ENCODE measurements at places on chromosomes 3 and 15.

DNA sequence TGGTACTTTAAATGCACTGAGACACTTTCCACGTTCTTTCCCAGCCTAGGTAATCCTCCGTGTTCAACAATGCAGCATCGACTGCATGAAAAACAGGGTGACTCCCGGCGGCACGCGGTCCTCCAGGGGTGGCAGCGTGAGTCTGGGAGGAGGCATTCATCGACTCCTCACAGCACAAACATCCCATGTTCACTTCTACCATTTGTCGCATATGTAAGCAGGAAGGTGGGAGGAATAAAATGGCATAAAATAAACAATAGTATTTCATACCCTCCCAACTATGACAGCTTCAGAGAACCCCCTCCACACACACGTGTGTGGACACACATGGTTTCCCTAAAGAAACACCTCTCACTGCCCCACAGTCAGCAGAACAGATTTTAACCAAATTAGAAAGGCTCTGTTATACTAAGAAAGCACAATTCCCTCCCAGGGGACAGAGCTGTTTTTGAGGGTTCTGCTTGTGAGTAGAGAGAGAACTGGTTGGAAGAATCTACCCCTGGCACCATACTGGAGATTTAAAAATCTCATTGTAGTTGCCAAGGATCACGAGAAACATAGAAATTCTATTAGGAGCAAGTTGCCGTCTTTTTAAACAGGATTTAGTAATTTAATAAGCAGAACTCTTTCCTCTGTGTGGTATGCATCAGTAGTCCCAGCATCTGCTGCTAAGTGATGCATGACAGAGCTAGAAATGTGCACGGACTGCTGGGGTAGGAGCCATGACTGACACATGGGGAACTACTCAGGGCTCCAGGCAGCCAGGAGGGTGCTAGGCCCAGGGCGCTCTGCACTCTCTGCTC, 6.0 kb downstream of the FAM43A start:
- no peak for DNase-seq

DNA sequence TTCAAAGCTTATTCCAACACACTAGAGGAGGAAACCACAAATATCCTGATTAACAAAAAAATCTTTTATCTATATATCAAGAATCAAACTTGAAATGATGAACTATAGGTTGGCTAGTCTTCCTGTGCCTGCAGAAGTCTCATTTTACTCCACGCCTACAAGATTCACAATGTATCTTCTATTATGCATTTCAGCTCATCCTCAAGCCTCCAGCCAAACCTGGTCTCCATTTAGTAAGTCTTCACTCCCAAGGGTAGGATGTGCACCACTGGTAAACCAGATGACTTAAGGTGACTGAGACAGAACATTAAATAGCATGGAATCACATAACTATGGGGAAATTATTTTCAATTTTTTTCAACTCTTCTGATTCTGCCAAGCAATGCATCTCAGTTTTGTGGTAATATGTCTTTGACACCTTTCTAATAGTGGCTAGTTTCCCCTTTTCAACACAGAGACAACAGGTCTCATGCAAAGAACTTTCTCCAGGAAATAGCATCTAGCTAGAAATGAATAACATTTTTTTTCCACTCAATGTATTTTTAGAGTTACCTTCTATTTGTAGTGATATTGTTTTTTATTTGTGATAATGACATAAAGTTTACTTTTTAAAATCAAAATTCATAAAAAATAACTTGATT, 166.9 kb downstream of the TNIK start:
- DNase-seq: no peak

DNA sequence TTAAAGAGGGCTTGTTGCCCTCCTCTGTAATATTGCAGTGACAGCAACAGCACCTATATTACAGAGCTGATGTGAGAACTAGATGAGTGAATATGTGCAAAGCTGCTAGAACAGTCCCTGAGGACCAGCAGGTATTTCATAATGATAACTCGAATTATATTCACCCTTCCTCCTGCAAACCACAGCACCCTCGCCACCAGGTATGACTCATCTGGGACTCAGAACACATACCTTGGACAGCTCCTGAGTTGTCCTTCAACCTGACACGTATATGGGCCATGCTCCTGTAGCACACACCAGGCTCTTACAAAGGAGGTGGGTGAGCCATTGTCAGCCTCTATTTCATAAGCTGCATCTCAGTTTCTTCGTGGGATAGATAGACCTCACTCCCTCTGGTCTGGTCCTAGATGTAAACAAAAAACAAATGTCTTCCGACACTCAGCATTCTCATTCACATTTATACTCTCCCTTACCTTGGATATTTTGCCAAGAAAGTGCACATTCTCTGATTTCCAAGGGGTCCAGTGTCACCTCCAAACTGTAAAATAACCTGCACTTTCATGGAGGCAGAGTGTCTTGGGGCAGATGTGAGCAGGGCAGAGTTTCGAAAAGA, 124.5 kb downstream of the TLE3 start:
- DNase-seq: peak; percentile 91

GRCh38 chr3:5799398-5799797, 611.9 kb downstream of the EDEM1 start:
- DNase-seq: no peak

- no peak for DNase-seq
These were observed 581.4 kb upstream of the TBL1XR1 start for GRCh38 chr3:177778633-177779032.

GRCh38 chr3:8327739-8328138, 173.9 kb upstream of the LMCD1 start:
- no peak for DNase-seq

DNA sequence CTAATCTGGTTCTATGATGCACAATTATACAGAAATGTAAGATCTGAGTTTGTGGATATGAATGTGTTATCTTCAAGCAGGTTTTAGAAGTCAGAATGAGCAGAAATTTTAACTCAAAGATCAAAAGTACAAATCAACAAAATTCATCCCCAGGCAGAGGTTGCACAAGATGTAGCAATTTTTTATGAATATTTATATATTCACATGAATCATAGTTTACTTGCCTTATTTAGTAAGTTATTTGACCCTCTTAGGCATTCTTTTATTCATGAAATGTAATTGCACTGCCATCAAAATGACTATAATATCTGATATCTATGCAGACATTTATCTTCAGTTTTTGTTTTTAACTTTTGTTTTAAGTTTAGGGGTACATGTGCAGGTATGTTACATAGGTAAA, 103.1 kb upstream of the DAZL start:
- DNase-seq: no peak

DNA sequence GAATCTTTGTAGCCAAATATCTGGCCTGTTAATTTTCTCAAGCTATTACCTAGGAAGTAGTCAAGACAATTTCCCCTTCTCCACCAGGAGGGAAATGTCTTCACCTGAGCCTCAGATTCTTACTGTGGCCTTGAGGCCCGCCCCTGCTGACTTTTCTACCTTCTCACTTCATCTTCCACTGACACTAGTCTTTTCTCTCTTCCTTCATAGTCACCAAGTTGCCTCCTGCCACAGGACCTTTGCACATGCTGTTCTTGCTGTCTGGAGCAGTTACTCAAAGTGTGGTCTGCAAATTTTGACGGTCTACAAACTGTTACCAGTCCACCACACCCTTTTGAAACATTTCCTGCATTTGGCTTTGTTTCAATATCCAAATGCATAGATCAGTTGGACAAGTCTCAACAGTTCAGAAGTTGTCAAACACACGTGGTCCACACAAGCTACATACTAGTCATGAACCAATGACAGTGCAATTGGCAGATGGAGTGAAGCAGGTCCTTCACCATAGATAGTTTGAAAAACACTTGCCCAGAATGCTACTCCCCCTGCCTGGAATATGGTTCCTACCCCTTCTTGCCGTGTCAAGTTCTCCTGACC, 100.5 kb downstream of the OSBPL10 start:
- DNase-seq: no peak

- no peak for DNase-seq
These were observed 1749.6 kb downstream of the SI start for GRCh38 chr3:163328680-163329079.

GRCh38 chr3:8519156-8519555, 17.5 kb downstream of the LMCD1 start:
- no peak for DNase-seq

DNA sequence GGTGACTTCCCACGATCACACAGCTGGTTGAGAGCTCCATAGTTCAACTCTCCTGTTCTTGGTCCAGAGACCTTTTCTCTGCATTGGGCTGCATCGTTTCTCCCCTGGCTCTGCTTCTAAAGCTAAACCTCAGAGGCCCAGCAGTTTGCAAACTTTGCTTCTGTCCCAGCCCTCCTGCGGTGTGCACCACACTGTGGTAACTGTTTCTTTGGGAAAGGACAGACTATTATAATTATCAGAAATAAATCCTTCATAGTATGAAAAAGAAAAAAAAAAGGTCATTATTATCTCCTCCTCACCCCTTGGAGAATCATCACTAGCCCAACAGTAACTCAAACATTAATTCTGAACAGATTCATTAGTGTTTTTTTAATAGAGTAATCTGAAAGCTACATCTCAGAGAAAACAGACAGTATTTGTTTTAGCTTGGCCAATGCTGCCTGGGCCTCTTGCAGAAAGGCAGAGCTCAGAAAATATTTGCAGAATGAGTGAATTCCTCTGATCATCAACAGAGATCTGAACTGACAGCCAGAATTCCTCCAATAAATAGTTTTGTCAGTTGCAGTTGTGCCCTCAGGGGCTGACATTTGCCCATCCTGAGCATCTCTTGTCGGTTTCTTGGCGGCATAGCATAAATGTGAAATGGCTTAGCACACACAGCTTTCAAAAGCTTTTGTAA, 52.9 kb downstream of the BFSP2 start:
- peak; percentile 100 for DNase-seq

- DNase-seq: peak; percentile 82
These were observed 79.5 kb upstream of the POMGNT2 start for GRCh38 chr3:43185274-43185982.

DNA sequence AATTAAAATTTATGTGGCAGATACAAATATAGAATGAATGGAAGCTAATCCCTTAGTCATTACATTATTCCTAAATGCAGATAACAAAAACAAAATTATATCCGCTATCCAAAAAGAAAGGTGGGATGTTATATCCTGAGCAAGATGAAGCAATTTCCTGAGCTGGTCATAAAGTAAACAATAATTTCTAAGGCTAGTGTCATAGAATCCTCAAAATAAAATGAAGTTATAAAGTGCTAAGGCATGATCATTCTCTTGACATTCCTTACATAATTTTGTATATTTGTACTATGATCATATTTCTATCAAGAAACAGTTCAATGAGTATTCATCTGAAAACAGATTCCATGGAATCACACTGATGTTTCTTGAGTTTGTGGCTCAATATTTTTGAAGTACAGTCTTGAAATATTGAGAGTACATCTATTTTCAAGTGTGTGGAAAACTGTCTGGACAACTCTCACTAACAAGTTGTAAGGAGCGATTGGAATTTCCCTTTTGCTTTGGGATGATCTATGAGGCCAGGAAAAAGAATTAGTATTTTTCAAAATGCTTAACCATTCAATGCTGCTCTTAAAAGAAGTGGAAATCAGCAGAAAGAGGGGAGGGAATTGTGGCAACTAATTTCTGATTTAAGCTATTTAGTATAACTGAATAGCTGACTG, 92.4 kb downstream of the ABI3BP start:
- no peak for DNase-seq

DNA sequence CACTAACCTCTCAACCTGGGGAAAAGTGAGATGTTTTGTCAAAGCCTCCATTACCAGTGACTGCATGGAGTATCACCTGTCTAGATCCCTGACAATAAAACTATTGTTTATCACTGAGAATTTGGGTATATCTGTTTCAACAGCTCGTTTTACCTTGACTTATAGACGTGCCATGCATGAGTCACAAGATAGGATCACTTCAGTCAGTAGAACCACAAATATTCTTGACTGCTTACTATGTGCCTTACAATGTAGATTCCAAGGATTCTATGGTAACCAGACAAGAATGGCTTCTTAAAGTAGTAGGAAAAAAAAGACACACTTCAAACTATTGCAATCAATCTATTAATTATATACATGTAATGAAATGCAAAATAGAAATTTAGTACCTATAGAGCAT, 55.7 kb upstream of the GRM7 start:
- no peak for DNase-seq

- DNase-seq: peak; percentile 51
These were observed 16.4 kb upstream of the PRR20G start for GRCh38 chr3:127304121-127304744.

- peak; percentile 16 for DNase-seq
These were observed 205.9 kb downstream of the CD47 start for GRCh38 chr3:107884719-107885460.

DNA sequence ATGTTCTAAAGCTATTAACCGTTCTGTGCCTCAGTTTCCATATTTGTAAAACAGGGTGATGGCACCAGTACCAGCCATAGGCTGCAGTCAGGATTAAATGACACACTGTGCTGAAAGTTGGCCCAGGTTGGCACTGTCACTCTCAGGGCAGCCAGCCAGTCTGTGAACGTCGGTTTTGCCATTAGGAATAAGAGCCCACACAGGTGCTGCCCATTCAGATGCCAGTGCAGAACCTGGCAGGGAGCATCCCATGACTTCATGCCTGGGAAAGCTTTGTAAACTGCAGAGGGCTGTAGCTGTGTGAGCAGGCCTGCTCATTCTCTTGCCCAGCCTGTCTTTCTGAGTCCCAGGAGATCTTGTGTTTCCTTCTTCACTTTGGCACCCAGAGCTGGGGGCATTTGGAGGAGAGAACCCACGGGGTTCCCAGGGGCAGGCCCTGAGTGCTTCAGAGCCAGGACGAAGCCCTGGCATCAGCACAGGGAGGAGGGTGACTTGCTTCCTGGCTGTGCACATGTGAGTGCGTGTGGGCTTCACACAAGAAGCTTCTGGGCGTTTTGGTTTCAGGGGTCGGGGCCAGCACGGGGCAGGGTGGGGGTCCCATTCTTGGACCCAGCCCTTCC, 46.9 kb downstream of the ZNF710 start:
- no peak for DNase-seq

DNA sequence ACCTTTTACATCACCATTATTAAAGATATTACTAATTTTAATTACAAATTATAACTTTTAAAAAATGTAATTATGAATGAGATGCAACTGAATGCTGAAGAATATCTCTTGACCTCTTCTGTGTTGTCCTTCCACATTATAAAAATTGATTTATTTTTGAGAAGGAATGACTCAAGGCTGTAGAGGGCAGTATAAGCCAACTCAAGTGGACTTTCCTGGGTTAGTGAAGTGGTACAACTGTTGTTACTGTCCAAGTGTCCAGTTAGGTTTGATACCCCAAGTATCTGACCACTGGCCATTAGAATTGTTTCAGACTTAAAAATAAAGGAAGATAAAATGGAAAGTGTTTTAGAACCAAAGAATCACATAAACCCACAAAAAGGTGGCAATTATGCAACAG, 51.9 kb downstream of the BBX start:
- peak; percentile 11 for DNase-seq

All from T47D (cell line).